ENCODE measurements at places on chromosomes 12 and 14.
A peak's percentile ranks its signal among the peaks of the same experiment; 100 is the strongest.

GRCh38 chr12:26092346-26093105 is 32.3 kb downstream of the BHLHE41 start:
- DNase-seq: no peak

GRCh38 chr12:3213188-3213587 is 136.0 kb downstream of the TSPAN9 start:
- no peak for DNase-seq

GRCh38 chr14:104843442-104844305 is 21.4 kb upstream of the CEP170B start:
- no peak for DNase-seq

DNA sequence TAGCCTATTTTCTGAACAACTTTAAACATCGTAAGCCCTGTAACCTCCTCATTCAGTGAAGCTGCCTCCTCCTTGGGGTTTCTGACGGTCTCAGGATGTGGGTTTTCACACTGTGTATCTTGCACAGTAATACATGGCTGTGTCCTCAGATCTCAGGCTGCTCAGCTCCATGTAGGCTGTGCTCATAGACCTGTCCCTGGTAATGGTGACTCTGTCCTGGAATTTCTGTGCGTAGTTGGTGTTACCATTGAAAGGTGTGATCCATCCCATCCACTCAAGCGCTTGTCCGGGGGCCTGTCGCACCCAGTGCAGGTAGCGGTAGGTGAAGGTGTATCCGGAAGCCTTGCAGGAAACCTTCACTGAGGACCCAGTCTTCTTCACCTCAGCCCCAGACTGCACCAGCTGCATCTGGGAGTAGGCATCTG is 980.5 kb downstream of the TMEM121 start:
- peak; percentile 74 for DNase-seq

DNA sequence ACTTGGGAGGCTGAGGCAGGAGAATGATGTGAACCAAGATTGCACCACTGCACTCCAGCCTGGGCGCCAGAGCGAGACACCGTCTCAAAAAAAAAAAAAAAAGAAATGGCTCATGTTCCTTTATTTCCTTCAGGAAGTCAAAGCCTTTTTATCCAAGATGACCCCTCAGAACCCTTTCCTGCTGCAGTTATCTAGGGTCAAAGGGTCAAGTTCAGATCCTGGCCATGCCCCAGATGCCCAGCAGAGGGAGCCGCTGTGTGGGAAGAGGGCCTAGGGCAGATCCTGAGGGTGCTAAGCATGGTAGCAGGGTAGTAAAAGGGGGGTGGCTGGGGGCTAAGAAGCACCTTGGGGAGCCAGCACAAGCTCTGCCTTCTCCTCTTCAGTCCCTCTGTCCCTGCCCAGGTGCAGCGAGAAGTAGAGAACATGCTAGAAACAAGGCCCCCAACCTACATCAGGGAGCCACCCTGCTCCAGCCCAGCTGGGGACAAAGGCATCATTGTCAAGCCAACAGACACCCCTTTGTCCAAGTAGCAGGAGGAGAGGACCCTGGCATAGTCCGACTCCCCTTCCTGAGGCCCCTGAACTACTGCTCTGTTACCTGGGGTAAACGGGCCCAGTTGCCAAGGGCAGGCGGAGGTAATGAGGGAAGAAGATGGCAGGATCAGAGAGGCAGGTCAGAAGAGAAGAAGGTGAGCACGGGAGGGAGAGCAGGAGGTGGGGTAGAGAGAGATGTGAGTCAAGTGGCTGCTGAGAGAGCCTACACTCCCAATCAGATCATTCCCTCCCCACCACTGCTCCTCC is 6.5 kb downstream of the NFE2 start:
- DNase-seq: peak; percentile 82

GRCh38 chr12:4069670-4070010 is 196.4 kb upstream of the PARP11 start:
- DNase-seq: no peak

- DNase-seq: no peak
These were observed 421.2 kb downstream of the CCDC91 start for GRCh38 chr12:28611449-28611848.

DNA sequence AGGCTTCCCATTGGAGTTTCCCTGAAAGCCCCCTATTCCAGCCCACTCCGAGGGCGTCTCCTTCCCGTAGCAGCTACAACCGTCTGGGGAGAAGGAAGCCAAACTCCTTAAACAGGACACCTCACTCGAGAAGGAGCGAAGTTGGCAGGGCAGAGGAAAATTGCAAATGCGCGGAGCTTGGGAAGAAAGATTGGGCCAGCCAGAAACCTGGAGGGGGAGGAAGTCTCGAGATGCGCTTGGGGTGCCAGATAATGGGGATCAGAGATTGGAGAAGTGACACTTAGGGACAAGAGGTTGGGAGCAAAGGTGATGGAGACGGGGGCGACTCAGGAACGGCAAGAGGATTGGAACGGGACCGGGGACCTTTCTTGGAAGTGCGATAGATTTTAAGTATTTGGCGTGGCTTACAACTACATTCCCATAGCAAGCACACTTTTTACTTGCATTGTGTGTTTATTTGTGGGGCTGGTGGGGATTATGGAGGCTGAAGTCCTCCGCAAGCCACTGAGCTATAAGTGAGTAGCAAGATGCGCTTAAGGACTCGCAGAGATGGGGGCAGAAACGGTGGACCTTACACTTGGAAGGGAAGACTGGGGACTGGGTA is 926 bp downstream of the HRK start:
- peak; percentile 58 for DNase-seq

- DNase-seq: no peak
These were observed 38.5 kb upstream of the RAB35 start for GRCh38 chr12:120155072-120155471.

DNA sequence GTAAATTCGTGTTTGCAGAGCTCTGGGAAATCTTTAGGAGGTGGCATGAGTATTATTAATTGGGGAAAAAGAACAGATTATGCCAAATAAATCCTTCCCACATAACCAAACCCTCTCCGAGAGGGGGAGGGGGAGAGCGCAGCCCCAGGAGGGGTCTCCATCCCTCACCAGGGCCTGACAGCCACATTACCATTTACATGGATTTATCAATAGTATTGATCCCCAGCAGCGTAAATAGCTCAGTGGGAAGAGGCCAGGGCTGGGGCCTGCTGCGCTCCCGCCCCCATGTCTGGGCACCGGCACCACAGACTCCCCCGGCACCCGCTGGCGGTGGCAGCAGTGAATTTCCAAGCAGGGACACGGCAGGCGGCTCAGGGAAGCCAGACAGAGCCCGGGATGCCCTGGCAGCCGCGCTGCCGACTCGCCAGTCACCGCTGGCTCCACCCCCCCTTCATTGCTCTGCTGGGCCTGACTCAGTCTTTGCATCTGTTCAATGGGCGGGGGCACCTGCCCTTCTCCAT is 2.4 kb downstream of the NCOR2 start:
- no peak for DNase-seq

GRCh38 chr14:89215114-89215513 is 201.9 kb downstream of the FOXN3 start:
- no peak for DNase-seq

DNA sequence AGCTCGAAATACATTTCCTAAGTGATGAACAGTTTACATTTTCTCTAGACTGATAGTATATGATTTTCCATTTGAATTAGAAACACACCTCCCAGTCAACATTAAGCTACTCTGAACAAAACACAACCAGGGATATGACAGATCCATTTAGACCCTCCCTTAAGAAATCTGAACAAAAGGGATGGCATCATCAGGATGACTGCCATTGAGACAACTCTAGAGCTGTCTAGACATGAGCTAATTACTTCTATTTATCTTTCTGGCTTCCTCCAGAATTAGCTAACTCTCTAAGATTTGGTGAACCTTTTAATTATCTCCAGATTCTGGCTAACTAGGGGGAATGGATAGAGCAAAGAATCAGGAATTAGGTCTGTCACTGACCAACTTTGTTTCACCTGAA is 92.9 kb upstream of the IGF1 start:
- DNase-seq: no peak

GRCh38 chr14:81430235-81430634 is 30.1 kb upstream of the STON2 start:
- no peak for DNase-seq
